Stimulated activated CD8-positive, alpha-beta memory T cell treated with anti-CD3 and anti-CD28 coated beads, Interleukin-12 subunit alpha, Interleukin-12 subunit beta, amount 100 ng/mL, for 4 hours (primary cell): ENCODE measurements at places on chromosomes 2 and 18.

- DNase-seq: no peak
Measured at GRCh38 chr2:42104621-42105020, 56.8 kb downstream of the PKDCC start.

GRCh38 chr2:172462849-172463381 lies 35.5 kb downstream of the ITGA6 start:
- DNase-seq: no peak

- DNase-seq: no peak
Measured at GRCh38 chr18:34659579-34660517, 50.2 kb upstream of the DTNA start.

DNA sequence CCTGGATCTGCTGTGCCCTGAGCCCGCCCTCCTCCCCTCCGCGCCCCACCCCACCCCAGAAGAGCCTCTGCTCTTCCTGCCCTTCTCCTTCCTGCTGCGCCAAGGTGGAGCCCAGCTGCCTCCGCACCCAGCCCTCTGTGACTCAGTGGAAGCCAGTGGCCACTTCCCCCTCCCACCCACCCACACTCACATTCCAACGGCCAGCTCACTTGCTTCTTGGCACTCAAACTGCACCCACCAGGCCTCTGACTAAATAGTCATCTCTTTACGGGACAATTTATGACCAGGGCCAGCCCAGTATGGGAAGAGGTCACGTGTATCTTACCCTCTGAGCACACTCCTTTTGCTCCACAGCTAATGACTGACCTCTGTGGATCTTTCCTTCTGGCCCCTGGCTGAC lies 150.4 kb upstream of the SLC1A4 start:
- no peak for DNase-seq

DNA sequence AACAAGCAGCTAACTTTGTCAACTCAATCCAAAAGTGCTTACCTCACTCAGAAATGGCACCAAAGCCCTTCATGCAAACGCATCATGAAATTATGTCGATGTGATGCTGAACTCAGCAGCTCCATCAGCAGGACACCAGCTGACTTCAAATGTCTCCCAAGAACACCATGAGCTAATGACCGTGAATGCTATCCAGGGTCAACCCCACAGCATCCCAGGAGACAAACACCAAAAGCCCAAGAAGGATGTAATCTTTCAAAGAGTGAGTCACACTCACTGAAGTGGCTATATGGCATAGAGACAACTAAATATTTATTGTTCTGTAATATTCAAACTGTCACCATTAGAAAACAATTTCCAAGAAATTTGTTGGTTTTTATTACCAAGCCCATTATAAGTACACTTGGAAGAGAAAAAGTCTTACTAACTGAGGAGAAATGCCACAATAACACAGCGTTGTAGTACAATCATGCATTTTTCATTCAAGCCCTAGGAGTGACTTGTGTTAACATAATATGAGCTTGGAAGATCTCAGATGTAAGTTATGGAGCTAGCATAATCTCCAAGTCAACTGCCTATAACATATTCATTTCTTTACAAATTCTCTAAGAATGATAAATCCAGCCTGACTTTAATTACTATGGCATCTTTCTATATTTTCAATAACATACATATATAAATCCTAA lies 165.0 kb upstream of the CCDC68 start:
- no peak for DNase-seq

GRCh38 chr2:28681158-28681571 lies 70.5 kb upstream of the PPP1CB start:
- peak; percentile 51 for DNase-seq

GRCh38 chr18:58300867-58301266 lies 256.8 kb downstream of the NEDD4L start:
- DNase-seq: no peak

DNA sequence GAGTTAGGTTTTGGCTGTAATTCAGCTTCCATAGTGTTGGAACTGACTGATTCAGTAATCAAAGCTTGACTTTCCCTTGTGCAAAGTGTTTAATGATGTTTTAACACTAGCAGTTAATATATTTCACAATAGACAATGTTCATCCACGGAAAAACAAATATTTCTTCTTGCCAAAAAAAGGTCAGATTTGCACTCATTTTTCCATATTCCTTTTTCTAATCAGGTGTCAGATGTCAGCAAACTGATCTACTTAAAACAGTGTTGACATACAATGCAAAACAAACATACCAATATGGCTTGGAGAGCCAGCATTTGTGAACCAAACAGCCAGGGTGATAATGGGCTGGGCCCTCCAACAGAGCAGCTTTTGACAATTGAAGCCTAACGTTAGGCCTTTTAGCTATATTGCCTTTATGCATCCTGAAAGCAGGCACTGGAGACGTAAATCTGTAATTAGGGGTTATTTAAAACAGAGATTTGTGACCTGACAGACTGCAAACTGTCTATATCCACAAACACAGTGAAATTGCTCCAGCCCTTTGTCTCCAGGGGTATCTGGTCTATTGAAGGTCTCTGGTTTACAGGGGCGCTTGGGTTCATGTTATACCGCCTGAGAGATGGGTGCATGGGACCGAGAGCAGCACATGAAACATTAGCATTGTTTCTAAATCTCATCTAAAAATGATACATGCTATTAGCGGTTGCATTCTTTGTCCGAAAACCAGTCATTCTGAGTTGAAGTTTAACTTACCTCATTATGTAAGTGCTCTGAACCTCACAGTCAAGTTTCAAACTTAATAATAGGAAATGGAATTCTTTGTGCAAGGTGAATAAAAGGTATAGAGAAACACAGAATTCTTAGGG lies 7.1 kb upstream of the CDCA7 start:
- DNase-seq: no peak

GRCh38 chr2:61452392-61452791 lies 18.5 kb downstream of the USP34 start:
- no peak for DNase-seq

- DNase-seq: no peak
Measured at GRCh38 chr2:156691014-156691413, 254.8 kb downstream of the GPD2 start.

GRCh38 chr18:8324343-8325065 lies 284.7 kb upstream of the RAB12 start:
- DNase-seq: no peak
